Upper lobe of right lung (tissue), 1 donor: ENCODE measurements at places on chromosomes 1 and 21. TPM values are rescaled to one million over a fixed set of nuclear protein-coding genes. Genes with fewer than 3 reads are reported as not detected.

GRCh38 chr1:182794676-182795201 is 5.2 kb downstream of the NPL start:
- DNase-seq = no peak

- DNase-seq = no peak
Measured at GRCh38 chr1:60118085-60118484, 44.5 kb upstream of the C1orf87 start.

- DNase-seq = no peak
Measured at GRCh38 chr1:169873582-169874199, 20.0 kb downstream of the SCYL3 start.

GRCh38 chr21:29763674-29764073 is 176.1 kb downstream of the GRIK1 start:
- no peak for DNase-seq

DNA sequence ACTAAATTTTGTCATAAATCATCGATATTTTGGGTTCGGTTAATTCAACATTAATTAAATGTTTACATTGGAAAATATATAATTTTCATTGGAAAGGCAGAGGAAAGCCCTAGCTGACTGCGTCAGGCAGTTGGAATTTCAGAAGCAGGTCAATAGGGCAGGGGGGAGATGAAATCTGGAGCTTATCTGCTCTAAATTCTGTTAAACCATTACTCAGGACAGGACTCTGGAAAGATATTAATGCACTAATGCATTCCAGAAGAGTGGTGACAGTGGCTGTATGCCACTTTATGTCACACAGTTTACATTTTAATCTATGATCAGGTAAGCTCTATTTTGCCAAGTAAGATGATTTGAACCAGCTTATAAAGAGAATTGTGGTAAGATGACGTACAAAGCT is 153.0 kb upstream of the B3GALT2 start:
- no peak for DNase-seq

DNA sequence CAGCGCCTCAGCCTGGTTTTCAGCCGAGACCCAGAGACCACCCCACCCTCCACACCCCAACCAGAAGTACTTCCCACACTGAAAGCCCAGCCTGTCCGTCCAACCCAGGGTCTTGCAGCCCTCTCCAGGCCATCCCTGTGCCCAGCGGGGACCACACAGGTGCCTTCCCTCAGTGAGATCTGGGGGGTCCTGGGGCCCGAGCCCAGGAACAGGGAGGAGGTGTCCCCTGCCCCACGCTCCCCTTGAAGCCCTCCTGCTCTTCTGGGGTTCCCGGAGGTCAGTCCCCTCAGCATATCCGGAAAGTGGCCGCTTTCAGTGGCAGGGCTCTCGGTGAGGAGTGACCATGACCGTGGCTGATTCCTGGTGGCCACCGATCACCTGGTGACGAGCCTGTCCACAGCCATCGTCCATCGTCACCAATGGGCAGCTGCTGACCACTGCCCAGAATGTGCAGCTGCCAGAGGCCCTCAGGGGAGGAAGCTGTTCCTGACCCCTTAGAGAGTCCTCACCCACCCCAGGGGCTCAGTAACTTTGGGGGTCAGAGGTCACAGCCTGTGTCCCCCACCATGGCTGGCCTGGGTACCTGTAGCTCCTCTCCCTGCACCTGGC is 3.4 kb downstream of the TMEM240 start:
- DNase-seq = no peak

- peak; percentile 72 for DNase-seq
Measured at GRCh38 chr1:36089393-36090121, 865 bp downstream of the ADPRS start.

DNA sequence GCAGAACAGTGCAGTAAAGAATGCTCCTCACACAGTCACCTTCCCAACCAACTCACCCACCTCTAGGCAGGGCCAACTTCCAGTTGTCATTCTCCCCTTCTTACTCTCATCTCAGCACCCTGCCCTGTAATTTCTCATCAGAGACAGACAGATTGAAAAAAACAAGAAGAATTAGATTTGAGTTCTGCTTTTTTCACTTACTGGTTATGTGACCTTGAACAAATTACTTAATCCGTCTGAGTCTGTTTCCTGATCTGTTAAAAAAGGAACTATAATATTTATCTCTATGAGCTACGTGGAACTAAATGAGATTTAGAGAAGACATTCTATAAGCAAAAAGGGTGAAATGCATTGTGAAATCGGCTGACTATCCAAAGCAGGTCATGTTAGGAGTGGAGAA is 330.3 kb downstream of the ZNF326 start:
- DNase-seq = no peak

GRCh38 chr1:228319352-228320088 is 87.1 kb downstream of the TRIM11 start:
- no peak for DNase-seq

F3 gene
- 113 TPM for total RNA-seq

SPRR1A gene
- not detected for total RNA-seq

NEK2 gene
- total RNA-seq = 0.35 TPM

OR2T29 gene
- not detected for total RNA-seq

WNT3A gene
- total RNA-seq = 10.1 TPM
